ENCODE measurements at places on chromosomes 1 and 21.

- no peak for DNase-seq
Measured at GRCh38 chr1:94634977-94635416, 93.4 kb upstream of the F3 start.

DNA sequence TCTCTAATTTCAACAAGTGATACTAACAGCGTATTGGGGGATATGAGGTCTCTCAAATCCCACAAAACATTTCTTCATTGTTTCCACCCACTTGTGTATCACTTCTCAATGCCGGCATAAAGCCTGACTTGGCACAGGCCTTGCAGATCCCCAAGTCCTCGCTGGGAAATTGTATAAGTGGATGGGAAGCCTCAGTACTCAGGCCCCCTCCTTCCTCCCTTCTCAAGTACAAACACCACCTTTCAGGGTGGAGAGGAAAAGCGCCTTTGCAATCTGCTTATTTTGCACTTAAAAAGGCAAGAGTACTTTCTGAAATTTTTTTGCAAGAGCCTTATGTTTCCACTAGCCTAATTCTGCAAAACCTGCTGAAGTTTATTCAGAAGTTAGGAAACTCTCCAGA, 25.8 kb upstream of the KLHDC8A start:
- no peak for DNase-seq

GRCh38 chr1:106226550-106226949, 829.9 kb upstream of the PRMT6 start:
- DNase-seq: no peak

DNA sequence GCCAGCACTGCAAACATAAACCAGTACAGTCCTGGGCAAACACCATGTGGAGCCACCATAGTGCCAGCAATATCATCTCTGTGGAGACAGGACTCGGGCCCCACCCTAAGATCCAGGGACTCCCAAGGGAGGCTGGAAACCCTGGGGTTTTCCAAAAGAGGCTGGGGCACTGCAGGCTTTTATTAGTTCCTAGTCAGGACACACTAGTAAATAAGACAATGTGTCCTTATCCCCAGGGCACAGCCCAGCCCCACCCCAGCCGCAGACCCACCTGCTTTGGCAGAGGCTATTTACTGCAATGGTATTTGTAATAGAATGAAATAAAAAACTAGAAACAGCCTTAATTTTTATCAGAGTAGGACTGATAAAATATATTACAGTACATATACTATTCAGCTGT, 486 bp upstream of the GJB3 start:
- no peak for DNase-seq

DNA sequence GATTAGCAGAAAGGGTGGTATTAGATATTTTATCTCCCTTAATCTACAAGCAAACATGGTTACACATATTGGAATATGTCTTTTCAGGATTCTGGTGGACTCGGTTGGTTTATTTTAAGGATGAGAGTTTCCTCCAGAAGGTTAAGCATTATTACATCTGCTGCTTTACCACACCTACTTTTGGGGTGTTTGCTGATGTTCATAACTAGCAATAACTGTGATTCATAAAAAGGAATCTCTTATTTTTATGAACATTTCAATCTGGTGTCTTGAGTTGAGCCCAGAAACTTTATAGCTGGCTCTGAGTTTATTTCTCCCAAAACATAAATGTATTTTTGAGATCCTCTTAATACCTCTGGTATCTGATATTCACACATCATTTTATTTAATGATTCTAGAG, 82.7 kb downstream of the LRRC8D start:
- no peak for DNase-seq

DNA sequence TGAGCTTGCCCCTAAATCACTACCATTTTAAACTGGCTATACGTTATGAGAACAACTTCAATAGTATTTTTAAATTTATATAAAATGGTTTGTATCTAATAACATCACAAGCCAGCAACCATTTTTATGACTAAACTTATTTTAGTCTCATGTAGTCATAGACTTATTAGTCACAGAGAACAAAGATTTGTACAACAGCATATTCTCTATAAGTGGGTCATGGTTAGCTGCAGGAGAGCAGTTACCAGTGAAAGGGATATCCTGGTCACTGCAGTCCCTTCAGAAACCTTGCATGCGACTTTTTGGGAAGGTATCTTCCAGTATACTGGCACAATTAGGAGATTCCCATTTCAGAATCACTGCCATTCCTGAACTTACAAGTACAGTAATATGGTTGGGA, 90.0 kb downstream of the HFM1 start:
- no peak for DNase-seq

DNA sequence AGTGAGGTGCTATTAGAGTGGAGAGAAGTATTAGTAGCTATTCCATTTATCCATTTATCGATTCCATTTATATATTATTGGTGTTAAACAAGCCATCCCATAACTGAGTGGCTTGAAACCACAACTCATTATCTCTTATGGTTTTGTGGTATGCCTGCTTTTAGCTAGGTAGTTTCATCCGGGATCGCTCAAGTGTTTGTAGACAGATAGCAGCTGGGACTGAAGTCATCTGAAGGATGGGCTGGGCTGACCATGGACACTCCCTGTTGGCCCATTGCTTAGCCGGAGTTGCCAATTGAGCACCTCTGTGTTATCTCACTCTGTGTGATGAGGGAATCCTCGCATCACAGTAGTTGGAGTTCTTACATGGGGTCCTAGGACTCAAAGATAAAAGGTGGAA, 622.5 kb downstream of the PLA2G4A start:
- DNase-seq: no peak

GRCh38 chr21:44755227-44755626, 43.9 kb upstream of the TSPEAR start:
- no peak for DNase-seq

- DNase-seq: no peak
Measured at GRCh38 chr1:182413486-182413885, 13.0 kb upstream of the TEDDM1 start.

- peak; percentile 99 for DNase-seq
Measured at GRCh38 chr21:36319767-36320420, at the start of gene MORC3. Gene MORC3, plus strand, starts transcription at chr21:36320197. Its CDS starts 68 bp downstream, at chr21:36320265.

DNA sequence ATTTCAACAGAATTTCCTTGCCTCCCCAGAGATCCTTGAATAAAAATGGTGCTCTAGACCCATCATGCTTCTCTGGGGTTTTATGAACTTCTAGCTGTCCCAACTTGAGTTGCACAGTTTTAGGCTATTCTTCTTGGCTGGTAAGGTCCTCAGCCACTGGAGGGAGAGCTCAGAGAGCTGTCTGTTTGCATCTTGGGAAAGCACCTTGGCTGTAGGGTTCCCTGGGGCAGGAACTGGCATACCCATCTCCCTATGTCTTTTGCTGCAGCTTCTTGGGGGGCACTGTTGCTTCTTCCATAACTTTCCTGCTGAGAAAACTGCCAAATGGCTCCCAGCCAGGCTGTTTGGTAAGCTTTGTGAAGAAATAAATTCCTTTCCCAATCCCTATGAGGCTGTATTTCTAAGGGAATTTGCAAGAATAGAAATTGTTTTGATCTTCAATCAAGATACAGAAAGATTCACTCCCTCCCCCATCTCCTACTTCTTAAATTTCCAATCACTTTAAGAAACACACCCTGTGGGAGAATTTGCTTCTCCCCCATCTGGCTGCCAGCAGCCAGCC, 8.2 kb upstream of the FMOD start:
- peak; percentile 52 for DNase-seq

- peak; percentile 92 for DNase-seq
Measured at GRCh38 chr1:64476251-64476952, 6.5 kb downstream of the CACHD1 start.

DNA sequence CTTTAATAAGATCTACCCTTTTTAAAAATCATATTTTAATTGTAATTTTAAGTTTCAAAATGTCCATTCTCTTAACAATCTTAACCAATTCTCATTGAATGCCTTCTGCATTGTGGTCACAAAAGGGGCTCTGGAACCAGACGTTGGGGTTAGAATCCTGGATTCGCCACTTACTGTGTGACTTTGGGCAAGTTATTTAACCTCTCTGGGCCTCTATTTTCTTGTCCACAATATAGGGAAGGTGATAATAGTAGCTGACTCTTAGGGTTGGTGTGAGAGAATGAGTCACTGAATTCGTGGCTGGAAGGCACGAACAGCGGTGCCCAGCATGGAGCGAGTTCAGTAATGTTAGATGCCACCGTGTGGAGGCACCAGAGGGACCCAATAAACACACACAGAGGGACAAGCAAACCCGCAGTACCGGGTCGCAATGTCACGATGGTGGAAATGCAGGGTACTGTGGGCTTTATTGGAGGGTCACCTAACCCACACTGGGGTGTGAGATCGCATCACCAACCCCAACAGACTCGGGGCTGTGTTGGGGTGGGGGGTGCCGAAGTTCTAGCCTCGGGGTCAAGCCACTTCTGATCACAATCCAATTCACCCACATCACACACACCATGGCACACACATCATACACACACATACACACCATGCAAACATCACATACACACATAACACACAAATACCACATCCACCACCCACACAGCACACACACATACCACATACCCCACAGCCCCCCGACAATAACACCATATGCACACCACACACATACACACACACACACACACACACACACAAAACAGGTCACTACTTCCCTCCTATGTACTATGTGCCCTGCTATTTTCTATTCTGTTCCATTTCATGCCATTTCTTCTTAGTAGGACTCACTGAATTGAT, 27.0 kb upstream of the IFNAR2 start:
- DNase-seq: no peak

- DNase-seq: no peak
Measured at GRCh38 chr1:186780076-186780475, 48.7 kb upstream of the PLA2G4A start.

- DNase-seq: peak; percentile 12
Measured at GRCh38 chr1:151401125-151401788, 1.9 kb downstream of the PSMB4 start.

DNA sequence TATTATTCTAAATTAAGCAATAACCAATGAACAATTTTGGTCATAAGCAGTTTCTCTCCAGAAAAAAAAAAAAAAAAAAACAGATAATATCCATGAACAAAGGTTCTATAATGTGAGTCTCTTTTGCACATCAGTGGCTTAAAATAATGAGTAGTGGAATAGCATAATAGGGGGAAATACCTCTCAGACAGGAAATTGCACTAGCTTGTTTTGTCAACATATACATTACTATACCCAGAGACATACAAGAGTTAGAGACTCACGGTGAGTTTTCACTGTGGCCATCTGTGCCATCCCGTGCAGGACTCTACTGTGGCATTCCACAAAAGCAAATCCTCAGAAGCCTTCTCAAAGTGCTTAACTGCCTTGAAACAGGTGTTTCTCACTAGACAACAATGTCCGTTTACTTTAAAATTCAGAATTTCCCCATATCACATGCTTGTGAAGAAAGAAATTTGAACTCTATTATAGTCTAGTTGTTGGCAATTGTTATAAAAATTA, 697.9 kb downstream of the USP25 start:
- no peak for DNase-seq

DNA sequence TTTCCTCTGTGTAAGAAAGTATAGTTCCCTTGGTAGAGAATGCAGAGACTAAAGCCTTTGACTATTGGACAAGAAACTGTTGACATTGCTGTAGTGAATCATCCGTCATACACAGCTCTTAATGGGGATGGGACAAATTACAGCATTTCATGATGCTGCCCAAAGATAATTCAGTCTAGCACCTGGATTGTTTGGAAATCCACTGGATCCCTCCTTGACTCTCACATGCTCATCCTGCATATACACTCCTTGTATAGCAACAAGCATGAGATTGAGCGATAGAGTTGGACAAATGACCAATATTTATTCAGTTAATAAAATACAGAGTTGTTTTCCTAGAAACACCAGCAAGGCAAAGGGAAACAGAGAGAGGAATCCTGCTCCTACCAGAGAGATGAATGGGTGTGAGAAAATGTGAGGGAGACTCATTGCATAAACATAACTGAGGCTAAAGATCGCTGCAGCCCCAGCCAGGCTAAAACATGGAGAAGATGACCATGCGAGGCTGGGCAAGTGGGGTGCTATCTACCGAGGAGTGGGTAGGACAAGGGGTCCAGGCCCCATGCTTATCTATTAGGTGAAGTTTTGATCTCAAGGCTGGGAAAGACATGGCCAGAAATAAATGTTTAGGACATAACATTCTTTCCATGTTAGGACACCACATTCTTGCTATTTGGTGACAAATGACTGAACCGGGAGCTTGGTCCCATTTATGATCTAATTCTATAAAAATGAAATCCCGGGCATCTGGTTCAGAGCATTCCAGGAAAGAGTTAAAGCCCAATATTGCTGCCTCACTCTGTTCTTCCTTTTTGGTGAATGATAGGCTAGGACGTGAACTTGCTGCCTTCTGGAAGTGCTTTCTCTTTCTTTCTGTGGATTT, 153.2 kb downstream of the TGFB2 start:
- DNase-seq: peak; percentile 87

- DNase-seq: peak; percentile 74
Measured at GRCh38 chr1:227429447-227430359, 111.4 kb upstream of the CDC42BPA start.

GRCh38 chr1:176222196-176222595, 15.1 kb upstream of the COP1 start:
- DNase-seq: no peak

DNA sequence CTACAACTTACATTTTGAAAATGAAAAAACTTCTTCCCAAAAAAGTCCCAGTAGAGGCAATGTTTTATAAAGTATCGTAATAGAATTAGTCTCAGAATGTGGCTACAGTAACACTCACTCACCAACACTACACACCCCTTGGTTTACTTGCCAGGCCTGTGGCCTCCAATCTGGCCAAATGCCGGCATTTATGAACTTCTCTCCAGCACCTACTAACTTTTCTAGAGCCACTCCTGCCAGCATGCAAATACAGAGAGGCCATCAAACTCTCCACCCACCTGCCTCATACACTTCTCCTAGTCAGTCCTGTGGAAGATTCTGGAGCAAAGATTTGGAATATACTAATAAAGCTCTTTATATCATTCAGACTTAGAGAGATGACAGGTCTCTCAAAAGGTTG, 32.3 kb downstream of the STPG1 start:
- no peak for DNase-seq

DNA sequence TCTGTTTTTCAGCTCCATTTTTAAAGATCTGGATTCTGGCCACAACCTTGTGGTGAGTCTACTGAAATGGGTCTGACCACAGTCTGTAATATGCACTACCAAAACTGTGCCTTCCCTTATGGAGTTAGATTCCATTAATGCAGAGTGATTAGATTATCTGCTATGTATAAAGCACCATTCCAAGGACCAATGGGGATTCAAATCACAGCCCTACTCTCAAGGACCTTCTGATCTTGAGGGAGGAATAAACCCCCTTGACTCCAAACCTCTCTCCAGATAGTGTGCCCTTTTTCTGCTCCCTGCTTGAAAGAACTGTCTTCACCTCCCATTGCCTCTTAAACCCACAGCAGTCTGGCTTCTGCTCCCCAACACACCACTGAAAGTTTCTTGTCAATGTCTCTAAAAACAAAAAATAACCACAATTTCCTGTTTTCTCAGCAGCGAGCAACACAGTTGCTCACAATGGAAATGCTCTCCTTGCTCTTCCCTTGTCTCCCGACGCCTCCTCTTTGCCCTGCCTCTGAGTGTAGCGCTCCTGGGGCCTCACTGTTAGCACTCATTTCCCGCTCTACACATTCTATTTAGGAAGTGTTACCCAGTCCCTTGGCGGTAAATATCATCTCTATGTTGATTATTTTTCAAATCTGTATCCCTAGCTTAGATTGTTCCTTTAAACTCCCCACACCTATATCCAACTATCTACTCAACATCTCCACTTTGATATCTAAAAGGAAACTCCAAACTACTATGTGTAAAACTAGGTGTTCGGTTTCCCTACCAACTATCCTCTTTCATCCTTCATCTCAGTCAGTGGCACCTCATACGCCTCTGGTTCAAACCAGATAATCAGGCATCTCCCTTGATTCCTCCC, 13.6 kb downstream of the PCNX2 start:
- peak; percentile 67 for DNase-seq

- DNase-seq: peak; percentile 86
Measured at GRCh38 chr1:33918368-33918767, 54.5 kb downstream of the HMGB4 start.

Measured in fibroblast of skin of right biceps (primary cell).